ENCODE measurements at places on chromosomes 3 and 15.

- DNase-seq = no peak
These were observed 61.7 kb downstream of the STRIT1 start for GRCh38 chr3:155231792-155232191.

GRCh38 chr3:151166161-151166560, 36.9 kb downstream of the GPR171 start:
- DNase-seq = no peak

DNA sequence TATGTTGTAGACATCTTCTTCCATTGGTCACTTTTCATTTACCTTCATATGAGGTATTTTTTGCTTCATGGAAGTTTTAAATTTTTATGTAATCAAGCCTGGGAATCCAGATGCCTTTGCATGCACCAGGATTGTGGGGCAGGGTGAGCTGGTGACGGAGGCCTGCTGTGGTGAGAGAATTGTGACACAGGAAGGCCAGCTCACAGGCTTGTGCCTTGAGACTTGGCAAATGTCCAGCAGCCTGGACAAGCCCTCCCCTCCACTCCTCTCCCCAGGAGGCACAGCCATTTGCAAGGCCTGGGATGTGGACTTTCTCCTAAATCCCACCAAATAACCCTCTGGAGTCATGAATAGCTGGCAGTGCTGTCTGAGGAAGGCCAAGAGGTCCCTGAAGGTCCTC, 67.4 kb downstream of the RHCG start:
- DNase-seq = no peak

GRCh38 chr3:62237286-62237948, 135.9 kb downstream of the FEZF2 start:
- no peak for DNase-seq

DNA sequence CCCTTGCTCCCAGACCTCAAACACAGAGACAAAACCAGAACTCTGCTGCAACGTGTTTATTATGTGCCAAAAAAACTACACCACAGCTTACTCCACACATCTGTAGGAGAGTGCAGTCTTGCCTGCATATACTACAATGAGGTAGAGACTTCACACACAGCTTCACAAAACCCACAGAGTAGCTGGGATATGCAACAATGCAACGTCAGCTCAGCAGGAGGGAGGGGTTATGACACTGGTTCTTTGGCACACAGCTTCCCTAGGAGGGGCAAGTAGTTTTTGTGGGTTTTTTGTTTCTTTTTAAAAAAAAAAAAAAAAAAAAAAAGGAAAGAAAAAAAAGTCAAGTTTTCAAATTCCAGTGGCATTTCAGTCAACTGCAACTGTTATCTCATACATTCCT, 2.9 kb upstream of the RPS17 start:
- peak; percentile 77 for DNase-seq

DNA sequence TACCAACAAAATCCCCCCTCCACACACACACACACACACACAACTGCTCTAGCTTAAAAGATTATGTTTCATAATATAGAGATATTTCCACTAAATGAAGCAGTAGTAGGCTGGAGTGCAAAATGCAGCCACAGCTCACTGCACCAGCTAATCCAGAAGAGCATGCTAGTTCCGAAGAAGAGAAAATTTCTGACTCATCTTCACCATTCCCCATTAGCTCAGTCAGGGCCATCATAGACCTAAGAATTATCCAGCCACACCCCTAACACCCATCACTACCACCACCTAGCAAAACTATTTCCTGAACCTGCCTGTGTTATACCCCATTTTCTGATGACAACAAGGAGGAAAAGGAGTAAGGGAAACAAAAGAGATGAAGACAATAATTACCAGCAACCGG, 67.1 kb upstream of the UBE2E2 start:
- DNase-seq = no peak

GRCh38 chr3:77254967-77255831, 215.3 kb downstream of the ROBO2 start:
- DNase-seq = peak; percentile 23

- no peak for DNase-seq
These were observed 9.5 kb downstream of the TBC1D21 start for GRCh38 chr15:73882761-73883419.

- DNase-seq = no peak
These were observed 23.1 kb upstream of the CHD2 start for GRCh38 chr15:92877000-92877399.

DNA sequence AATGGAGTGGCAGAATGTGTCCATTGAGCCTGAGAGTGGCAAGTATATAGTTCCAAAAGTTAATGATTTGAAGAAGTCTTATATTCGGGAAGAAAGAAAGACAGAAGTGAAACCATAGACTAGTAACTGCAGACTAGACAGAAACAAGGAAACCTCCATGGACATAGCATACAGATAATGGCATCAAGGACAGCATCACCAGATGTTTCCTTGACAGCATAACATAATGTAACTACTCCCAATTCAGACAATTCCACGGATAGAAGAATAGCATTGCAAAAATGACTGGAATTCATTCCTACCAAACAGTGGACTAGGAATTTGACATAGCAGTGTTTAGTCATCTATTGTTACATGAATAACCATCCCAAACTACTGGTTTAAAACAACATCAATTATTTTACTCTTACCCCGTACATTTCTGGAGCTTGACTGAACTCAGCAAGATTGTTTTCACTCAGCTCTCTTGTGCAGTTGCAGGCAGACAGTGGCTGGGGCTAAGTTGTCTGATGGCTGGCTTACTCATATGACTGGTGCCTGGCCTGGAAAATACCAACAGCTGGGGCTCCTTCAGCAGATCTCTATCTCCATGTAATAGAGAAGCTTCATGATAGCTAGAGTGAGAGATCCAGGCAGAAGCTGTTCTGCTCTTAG, 109.7 kb upstream of the GADL1 start:
- peak; percentile 41 for DNase-seq

DNA sequence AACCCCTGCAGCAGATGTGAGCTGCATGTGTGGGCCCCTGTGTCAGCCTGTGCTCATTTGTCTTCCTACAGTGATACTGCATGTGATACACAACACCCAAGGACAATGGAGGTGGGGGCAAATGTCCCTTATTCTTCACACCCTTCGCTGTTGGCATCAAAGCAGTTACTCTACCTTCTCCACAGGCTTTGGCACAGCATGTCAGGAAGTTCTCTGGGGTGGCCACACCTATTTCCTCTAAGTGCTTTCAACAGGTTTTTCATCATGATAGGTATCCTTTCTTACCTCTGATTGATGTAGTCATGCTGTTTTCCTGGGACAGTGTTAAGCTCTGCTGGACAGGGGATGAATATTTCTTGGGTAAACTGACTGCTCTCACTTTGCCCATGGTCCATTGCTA, 29.5 kb downstream of the ZNF662 start:
- no peak for DNase-seq

- DNase-seq = no peak
These were observed 185.9 kb upstream of the ANKRD28 start for GRCh38 chr3:15983693-15984092.

- DNase-seq = peak; percentile 33
These were observed 67.9 kb upstream of the AKAP13 start for GRCh38 chr15:85312486-85312885.

GRCh38 chr3:144167634-144168033, 196.0 kb downstream of the DIPK2A start:
- no peak for DNase-seq

DNA sequence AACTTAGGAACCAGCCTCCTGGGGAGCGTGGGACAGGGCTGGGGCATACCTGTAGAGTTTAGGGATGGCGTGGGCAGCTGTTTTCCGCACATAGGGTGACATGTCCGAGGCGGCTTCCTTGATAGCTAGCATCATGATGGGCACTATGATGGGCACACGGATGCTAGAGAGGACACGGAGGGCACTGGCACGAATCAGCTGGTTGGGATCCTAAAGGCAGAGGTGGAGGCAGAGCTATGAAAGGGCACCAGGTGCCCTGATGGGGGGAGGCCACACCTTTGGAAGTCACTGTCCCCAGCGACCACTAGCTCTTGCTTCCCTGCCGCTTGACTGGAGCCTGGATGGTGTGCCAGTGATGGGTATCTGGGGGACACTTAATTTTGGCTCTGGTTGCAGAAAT, 28.3 kb downstream of the AP3B2 start:
- DNase-seq = no peak

DNA sequence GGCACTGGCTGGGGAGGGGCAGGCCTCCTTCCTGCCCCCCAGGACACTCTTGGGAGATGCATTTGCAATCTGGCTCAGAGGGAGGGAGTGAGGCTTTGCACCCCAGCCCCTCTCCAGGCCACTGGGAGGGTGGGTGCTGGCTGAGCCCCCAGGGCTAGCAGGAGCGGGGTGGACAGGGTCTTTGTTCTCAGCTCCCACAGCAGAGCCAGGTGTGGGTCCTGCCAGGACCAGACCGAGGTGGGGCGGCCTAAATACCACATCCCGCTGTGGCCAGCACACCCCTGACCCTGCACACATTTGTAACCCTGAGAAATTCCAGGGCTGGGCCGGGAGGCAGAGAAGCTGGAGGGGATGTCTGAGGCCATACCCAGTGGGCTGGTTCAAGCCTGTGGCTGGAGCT, 41.0 kb downstream of the STARD5 start:
- no peak for DNase-seq

DNA sequence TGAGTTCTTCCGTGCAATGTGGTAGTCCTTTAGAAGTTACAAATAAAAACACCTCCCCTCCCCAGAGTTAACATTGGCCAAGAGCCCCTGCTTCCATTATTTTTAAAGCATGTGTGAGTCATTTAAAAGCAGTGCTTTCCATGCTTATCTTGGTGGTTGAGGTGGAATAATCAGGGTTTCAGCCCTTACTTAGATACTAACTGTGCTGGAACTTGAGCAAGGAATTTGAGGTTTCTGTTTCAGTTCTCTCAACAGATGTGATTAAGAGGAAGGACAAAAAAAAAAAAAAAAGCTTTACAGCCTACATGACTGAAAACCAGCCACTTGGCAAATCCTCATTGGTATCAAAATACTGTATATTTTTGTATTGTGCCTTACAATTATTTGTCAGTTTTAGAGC, 64.5 kb downstream of the CGNL1 start:
- DNase-seq = peak; percentile 53

GRCh38 chr3:38653685-38654537, 4.4 kb upstream of the SCN5A start:
- no peak for DNase-seq

DNA sequence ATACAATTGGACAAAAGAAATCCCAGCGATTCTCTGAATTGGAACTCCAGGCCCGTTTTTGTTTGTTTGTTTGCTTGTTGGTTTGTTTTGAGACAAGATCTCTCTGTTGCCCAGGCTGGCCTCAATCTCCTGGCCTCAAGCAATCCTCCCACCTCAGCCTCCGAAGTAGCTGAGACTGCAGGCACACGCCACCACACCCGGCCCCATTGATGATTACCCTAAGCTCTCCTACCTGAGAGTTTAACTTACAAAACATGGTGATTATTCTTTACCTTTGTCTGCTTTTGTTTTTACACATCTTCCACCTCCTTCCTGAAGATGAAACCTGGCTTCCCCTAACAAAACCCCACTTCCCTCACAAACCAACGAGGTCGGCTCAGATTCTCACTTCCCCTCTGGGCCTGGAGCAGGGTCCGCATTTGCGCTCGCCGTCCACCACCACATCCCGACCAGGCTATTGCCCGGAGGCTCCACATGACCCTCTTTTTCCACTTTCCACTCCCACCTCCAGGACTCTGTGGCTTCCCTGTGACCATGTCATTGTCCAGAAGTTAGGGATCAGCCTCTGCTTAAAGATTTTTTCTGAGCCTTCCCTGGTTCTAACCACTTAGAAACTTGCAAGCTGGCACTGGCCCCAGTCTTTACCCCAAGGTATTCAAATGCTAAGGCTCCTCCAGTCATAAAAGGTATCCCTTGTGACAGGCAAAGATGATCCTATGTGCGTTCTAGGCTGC, 14.8 kb downstream of the KLHL6 start:
- DNase-seq = no peak

DNA sequence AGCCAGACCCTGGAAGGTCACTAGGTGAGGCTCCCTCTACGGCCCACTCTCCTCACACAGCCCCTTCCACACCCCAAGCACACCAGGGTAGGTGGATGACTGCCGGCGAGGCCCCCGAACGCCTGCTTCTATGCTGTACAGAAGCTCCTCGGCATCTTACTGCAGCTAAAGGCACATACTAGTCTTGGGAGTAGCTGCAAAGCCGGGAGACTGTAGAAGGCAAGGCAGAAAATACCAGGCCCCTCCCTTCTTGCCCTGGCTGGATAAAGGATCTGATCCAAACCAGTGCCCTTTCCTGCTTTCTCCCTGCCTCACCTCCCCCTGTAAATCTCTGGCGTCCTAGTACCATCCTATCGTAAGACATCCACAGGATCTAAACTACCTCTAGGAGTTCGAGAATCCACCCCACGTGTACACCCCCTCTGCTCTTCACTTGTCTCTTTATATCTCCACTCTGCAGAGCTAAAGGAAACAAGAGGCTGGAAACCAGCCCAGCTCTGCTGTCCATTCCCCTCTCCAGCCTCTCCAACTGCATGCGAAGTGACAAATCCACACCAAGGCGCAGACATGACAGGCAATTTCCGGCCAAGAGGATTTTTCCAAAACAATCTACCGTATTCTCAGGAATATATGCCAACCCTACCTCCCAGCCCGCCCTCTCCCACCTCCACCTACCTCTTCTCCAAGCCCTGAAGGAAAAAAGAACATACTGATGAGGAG, 11.8 kb downstream of the TNK2 start:
- DNase-seq = peak; percentile 77

- no peak for DNase-seq
These were observed 21.6 kb downstream of the FANCD2 start for GRCh38 chr3:10047876-10048275.

- no peak for DNase-seq
These were observed 33.9 kb upstream of the C15orf39 start for GRCh38 chr15:75167588-75168350.

GRCh38 chr3:45958321-45958791, 15.1 kb downstream of the CXCR6 start:
- DNase-seq = no peak

DNA sequence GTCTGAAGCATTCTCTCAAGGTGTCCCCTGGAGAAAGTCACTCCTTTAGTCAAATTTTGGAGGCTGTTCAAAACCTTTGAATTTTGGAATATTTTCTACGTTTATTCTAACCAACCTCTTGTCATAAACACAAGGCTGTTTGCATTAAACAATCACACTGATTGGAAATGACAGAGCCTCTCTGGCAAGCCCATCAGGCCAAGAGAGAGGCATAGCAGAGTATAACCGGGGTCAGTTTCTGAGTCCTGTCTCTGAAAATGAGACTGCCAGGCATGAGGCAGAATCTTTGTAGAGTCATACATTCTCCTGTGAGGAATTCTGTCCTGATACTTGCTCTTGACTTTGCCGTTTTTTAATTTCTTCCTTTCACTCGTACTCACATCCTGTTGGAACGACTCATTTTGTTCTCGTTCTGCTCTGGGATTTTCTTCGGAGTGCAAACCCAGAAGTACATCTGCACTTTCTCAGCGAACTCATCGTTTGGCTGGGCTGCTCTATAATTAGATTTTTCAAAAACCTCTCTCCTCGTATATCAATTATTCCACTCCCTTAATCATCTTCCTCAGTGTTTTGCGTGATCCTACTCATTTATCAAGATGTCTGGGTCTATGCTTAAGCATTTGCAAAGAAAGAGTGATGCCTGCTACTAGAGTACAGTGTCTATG, 114.2 kb downstream of the AGBL1 start:
- no peak for DNase-seq
